Central memory CD4-positive, alpha-beta T cell (primary cell): ENCODE measurements at places on chromosomes 4 and X.

GRCh38 chr4:168057412-168057811 lies 34.9 kb upstream of the ANXA10 start:
- no peak for DNase-seq

DNA sequence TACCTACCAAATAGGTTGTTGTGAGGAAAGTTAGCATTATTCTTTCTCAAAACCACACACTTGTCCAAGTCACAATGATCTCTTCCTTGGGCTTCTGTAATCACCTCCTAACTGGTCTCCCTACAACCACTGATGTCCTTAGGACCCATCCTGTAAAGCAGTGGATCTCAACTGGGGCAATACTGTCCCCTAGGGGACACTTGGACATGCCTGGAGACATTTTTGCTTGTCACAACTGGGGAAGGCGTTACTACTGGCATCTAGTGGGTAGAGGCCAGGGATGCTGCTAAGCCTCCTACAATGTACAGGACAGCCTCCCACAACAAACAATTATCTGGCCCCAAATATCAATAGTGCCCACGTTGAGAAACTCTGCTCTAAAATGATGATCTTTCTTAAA lies 118.7 kb upstream of the AP1S2 start:
- DNase-seq: no peak

GRCh38 chrX:133666256-133666655 lies 251.0 kb upstream of the GPC4 start:
- no peak for DNase-seq

DNA sequence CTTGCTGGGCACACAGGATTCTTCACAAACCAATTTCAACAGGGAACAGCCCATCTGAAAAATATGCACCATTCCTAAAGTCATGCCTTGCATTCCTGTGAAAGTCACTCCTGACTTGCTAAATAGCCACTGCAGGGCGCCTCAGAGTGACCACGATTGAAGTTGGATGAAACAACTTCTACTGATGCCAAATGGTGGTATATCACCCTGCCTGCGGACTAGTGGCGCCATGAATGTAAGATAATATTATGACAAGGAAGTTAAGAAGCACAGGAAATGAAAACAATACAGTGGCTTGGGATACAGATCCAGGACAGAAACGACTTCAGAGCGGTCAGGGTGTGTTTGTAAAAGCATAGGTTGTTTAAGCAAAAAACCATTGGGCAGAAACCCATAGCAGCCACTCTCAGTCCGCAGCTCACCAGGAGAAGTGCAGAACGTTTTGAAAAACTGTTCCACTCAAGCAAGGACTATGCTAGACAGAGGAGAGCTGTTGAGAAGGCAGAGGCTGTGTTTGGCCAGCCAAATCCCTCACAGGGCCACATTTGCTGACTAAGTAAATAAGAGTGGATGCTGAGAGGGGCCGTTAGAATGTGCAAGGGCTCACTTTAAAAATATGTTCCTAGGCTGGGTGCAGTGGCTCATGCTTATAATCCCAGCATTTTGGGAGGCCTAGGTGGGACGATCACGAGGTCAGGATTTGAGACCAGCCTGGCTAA lies 250.4 kb downstream of the PTTG2 start:
- no peak for DNase-seq

GRCh38 chr4:80186676-80187075 lies 10.6 kb upstream of the PRDM8 start:
- DNase-seq: no peak

GRCh38 chr4:14867847-14868246 lies 134.4 kb upstream of the CPEB2 start:
- no peak for DNase-seq

DNA sequence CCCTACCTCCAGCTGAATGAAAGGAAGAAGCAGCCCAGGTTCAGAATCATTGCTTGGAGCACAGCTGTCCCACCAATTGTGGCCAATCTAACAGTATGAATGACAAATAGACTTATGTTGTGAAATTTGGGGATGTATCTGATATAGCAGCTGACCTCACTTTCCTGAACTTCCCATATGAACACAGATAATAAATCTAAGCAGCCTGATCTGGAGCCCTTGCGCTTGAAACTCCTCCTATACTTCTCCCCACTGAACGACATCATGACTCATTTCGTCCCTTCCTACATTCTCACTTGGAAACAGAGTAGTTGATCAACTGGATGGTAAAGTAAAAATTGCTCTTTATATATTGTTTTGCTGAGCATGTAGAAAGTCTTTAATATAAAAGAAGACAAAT lies 24.2 kb upstream of the AMELX start:
- DNase-seq: no peak

DNA sequence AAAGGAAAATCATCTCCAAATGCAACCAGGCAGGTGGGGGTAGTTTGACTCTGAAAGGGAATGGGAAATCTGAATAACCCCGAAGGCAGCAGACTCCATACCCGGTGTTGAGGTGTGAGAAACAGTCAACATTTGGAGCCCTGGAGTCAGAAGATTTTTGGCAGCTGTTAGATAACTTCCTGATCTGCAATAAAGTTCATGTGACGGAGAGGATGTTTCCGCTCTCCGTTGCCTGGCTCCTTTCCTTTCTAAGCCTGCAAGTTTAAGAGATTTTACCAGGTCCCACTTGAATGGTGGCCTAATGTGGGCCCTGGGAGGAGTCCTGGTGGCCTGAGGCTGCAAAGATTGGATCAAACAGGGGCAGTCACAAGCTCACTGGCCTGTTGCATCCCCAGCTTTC lies 27.7 kb downstream of the HAND2 start:
- DNase-seq: no peak

- no peak for DNase-seq
Observed at GRCh38 chr4:73870260-73870659, 1.1 kb downstream of the CXCL1 start.

GRCh38 chrX:69117876-69118526 lies 47.3 kb downstream of the PJA1 start:
- no peak for DNase-seq

DNA sequence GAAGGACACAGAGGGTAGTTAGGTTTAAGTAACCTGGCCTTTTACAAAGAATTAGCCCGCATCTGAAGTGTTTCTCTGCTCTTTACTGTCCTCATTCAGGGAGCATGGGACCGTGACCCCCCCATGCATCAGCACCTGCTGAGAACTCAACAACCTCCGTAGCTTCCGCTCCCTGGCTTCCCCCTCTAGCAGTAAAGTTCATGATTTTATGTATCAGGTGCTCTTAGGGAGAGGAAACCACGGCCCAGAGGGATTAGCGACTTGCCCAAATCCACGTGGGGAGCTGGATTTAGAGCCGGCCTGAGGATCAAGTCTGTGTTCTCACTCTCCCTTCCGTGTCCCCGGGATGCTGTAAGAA lies 284.6 kb upstream of the GATB start:
- DNase-seq: no peak

GRCh38 chr4:178856139-178856800 lies 1414.0 kb upstream of the AGA start:
- no peak for DNase-seq

- DNase-seq: no peak
Observed at GRCh38 chrX:39910651-39911050, 187.1 kb downstream of the BCOR start.

DNA sequence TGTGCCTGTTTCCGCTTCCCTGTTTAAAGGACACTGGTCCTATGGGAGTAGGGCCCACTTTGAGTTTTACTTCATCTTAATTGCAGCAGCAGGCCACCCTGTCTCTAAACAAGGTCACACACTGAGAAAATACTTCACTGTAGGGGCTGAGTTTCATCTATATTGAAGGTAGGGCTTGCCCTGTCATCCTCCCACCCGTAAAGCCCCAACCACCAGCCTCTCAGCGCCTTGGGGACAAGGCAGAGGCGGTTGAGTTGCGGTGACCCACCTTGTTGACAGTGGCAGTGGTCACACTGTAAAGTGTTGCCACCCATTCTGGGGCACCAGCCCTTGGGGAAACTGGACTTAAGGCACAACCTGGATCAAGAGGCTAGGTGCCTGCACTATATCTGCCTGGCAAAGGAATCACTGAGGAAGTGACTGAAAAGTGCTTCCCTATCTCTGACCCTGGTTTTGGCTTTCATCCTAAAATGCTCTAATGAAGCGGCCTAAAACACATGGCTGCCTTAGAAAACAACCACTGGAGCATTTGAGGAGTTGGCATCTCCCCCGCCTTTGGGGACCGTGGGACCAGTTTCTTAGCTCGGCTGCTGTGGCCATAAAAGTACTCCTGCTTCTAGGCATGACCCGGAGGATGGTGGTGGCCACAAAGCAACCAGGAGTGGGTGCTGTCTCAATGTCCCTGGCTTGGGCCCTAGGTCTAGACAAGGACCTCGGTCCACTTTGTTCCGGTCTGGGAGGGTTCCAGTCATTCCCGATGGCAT lies 7.8 kb upstream of the WDR1 start:
- DNase-seq: no peak

DNA sequence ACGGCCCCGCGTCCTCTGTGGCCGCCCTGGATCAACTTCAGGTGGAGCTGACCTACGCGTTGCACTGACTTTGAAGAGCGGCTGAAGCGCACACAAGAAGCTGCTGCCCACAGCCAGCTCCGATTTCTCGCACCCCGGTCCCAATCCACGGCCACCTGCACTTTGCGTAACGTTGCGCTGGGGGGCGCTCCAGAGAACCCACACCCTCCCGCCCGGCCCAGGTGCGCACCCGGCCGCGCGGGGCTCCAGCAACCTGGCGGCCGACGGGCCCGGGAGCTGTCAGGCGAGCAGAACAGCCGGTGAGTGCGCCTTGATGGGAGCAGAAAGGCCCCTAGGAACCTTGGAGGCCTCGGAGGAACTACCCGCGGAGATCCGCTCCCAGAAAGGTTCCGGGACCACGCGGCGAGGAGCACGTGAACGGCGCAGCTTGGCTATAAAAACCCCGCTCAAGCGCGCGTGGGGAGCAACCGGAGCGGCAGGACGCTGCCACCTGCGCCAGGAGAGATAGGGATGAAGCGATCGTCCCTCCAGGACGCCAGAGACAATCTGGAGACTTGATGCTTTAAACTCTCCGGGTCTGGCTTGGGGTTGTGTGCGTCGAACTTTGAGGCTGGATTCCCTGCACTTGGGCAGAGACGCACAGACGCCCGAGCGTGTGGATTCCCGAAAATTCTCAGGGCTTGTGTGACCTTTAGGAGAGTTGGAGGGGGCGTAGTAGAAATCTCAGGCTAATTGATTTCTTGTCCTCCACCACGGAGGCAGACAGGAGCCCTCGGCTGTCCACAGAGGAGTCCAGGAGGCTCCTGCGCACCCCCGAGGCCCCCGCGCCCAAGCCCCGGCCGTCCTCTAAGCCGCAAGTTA lies 591 bp upstream of the NWD2 start:
- no peak for DNase-seq

DNA sequence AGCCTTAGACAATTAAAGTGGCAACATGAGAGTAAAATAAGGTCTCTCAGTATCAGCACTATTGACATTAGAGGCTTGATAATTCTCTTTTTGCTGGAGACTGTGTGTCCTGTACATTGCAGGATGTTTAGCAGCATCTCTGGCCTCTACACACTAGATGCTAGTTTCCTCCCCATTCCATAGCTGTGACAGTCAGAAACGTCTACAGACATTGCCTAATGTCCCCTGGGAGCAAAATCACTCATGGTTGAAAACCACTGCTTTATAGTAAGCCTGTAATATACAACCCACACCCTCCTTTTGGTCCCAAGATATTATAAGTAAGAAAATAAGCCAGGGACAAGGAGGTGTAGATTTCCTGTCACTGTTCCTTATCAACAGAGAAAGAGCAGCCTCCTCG lies 166.0 kb downstream of the FRMPD4 start:
- DNase-seq: no peak

GRCh38 chr4:108777388-108777787 lies 14.5 kb upstream of the ETNPPL start:
- no peak for DNase-seq

DNA sequence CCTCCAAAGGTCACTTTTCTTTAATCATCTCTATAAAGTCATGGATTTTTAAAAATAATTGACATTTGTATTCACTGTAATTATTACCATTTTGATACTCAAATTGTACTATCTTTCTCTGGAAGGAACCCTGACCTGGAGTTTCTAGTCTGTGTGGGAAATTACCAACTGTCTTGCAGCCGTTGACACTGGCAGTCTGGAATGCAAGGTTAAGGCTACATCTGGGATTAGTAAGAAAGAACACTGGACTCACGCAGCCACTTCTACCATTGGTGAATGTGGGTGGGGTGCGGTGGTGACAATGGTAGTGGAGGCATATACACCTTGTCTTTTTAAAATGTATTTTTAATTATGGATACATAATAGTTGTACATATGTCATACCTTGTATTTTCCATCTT lies 40.9 kb downstream of the EGF start:
- DNase-seq: no peak

- DNase-seq: no peak
Observed at GRCh38 chr4:144572660-144573059, 73.3 kb upstream of the HHIP start.

GRCh38 chr4:114780205-114780604 lies 181.6 kb downstream of the UGT8 start:
- DNase-seq: no peak

DNA sequence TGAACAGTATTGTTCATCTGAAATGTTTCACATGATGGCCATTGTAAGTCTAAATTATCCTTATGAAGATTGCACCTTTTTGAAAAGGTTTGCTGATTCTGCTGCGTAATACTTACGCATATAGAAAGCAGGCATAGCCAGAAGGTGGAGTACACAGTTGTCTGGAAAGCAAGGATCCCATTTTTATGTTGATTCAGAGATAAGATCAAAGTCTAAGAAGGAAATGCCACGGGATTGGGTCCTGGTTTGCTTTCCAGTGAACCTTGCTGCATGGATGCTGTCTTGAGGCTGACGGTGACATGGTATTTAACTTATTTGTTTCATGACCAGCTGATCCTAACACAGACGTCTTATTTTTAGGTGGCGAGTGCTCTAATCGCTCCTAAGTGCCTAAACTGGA lies 15.5 kb downstream of the MAGEA9B start:
- DNase-seq: no peak

DNA sequence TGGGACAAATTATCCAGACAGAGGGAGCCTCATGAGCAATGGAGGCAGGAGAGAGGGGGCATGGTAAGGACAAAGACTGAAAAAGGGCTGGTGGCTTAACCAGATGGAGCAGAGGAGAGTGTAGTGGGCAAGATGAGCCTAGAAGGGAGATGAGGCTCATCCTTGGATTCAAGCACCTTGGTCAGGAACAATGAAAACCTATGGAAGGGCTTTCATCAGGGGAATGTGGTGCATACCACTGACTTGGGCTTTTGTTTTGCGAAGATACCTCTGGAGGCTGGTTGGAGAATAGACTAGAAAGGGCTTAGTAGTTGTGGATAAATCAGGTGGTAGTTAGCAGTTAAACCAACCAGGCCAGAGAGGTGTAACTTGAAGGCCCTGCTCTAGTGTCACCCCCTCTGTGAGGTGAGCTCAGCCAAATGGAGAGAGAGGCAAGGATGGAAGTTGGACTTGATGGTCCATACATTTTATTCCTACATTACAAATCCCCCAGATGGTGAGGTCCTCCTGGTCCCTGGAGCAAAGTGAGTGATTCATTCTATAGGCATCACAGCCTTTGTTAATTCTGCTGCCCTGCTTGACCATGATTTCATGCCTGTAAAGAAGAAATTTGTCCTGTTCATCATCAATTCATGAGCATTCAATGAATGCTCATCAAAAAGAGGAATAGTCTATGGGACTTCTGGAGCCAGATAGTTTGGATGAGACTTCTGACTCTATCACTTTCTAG lies 264.8 kb upstream of the IGFBP7 start:
- DNase-seq: no peak
